NCI-H510A (cell line): ENCODE measurements at places on chromosomes 2 and 18.

GRCh38 chr2:43328133-43328532, 101.7 kb upstream of the ZFP36L2 start:
- no peak for DNase-seq

- no peak for DNase-seq
Observed at GRCh38 chr2:108154366-108155061, 85.3 kb upstream of the SULT1C3 start.

GRCh38 chr18:8890957-8891464, 185.7 kb downstream of the MTCL1 start:
- DNase-seq = no peak

- no peak for DNase-seq
Observed at GRCh38 chr2:101255501-101255900, 2.8 kb downstream of the CNOT11 start.

DNA sequence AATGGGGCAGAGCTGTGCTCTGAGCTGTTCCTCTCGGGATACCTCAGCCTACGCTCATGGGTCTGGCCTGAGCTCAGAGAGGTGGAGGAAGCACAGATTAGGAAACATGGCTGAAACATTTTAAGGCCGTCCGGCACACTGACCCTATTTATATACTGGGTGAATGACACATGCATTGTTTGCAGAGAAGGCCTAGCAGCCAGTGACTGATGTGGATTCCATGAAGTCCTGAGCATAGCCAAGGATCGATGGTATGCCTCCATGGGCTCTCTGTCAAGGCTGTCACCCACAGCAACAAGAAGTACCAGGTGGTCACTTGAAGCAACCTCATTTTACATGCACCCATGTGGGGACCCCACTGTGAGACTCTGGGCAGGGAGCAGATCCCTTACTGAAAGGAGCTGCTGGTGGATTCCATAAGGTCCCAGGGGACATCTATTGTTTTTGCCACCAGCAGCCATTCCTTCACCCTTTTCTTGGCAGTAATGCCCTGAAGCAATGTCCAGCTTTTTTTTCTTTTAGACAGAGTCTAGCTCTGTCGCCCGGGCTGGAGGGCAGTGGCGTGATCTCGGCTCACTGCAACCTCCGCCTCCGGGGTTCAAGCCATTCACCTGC, 8.4 kb downstream of the PTMA start:
- DNase-seq = no peak
